ENCODE measurements at places on chromosomes 11 and 22.

DNA sequence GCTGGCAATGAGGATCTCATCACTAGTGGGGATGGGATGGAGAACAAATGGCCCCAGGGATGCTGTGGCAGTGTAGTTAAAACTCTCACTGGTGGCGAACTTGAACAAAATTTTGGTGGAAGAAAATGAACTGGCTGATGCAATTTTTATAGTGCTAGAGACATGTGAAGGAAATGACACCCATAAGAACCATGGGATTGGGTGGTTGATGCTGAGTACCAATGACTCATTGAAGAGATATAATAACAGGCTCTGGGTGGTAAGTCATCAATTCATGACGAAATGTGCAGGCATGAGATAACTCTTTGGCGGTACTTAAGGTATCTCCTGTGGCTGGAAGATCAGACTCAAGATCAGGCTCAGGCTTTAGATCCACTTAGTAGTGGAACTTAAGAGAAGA lies 172.9 kb upstream of the DDI1 start:
- no peaks in the 10 kb centered on the region for H3K27me3 ChIP-seq
- no peak for DNase-seq

- no peak for DNase-seq
- peaks cover 3% of the 10 kb centered on the region for H3K27me3 ChIP-seq
- H3K27ac ChIP-seq = no peak overlapping the region
- H3K4me3 ChIP-seq = no peak overlapping the region
- H3K4me1 ChIP-seq = no peaks in the 10 kb centered on the region
These were observed 29.7 kb downstream of the EFCAB6 start for GRCh38 chr22:43782448-43782847.

- no peaks in the 10 kb centered on the region for H3K27me3 ChIP-seq
- no peaks in the 10 kb centered on the region for H3K4me1 ChIP-seq
- DNase-seq = no peak
- peaks cover 4% of the 10 kb centered on the region for H3K36me3 ChIP-seq
- H3K27ac ChIP-seq = no peak overlapping the region
These were observed 536.9 kb downstream of the TBC1D22A start for GRCh38 chr22:47299211-47299862.

GRCh38 chr22:46367707-46368191 lies 32.2 kb downstream of the TRMU start:
- no peaks in the 10 kb centered on the region for H3K36me3 ChIP-seq
- peak; percentile 63 for DNase-seq
- no peak overlapping the region for H3K27ac ChIP-seq
- no peak overlapping the region for H3K4me3 ChIP-seq

DNA sequence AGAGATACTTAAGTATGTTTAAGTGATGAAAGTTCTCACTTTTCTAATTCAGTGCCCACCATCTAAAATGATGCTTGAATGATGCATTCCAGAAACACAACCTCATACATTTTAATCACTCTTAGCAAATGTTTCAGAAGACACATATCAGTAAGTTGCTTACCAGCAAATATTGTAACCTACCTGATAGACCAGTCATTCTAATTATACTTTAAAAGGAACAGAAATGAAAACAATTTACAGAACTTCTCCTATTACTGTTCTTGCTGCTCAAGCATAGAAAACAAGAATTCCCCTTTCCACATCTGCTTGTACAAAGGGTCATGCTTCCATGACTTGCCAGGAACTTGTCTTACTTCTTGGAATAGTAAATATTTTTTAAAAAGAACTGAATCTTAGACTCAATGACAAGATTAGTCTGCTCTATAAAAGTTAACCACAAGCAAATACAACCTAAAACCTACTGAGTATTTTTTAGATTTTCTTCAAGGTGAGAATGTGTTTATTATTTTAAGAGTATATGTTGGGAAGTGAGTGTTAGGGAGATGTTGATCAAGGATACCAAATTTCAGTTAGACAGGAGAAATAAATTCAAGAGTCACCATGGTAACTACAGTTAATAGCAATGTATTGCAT lies 82.0 kb upstream of the SC5D start:
- no peak for DNase-seq
- no peaks in the 10 kb centered on the region for H3K4me1 ChIP-seq
- no peak overlapping the region for H3K4me3 ChIP-seq
- no peaks in the 10 kb centered on the region for H3K36me3 ChIP-seq
- H3K27me3 ChIP-seq = no peaks in the 10 kb centered on the region
- no peak overlapping the region for H3K27ac ChIP-seq

- H3K27me3 ChIP-seq = peaks cover 37% of the 10 kb centered on the region
- DNase-seq = no peak
- no peaks in the 10 kb centered on the region for H3K4me1 ChIP-seq
- H3K27ac ChIP-seq = no peak overlapping the region
- H3K4me3 ChIP-seq = no peak overlapping the region
These were observed 7.1 kb upstream of the SCGB2A1 start for GRCh38 chr11:62201376-62201775.

GRCh38 chr22:33787645-33788456 lies 132.4 kb downstream of the LARGE1 start:
- no peak overlapping the region for H3K27ac ChIP-seq
- H3K4me3 ChIP-seq = no peak overlapping the region
- H3K27me3 ChIP-seq = no peaks in the 10 kb centered on the region
- H3K36me3 ChIP-seq = peaks cover 14% of the 10 kb centered on the region
- DNase-seq = no peak

GRCh38 chr11:71086687-71087258 lies 165.6 kb downstream of the SHANK2 start:
- H3K4me1 ChIP-seq = no peaks in the 10 kb centered on the region
- H3K27ac ChIP-seq = no peak overlapping the region
- no peaks in the 10 kb centered on the region for H3K27me3 ChIP-seq
- H3K4me3 ChIP-seq = no peak overlapping the region
- H3K36me3 ChIP-seq = no peaks in the 10 kb centered on the region

- peaks cover 2% of the 10 kb centered on the region for H3K27me3 ChIP-seq
- H3K27ac ChIP-seq = no peak overlapping the region
- H3K4me3 ChIP-seq = no peak overlapping the region
- no peaks in the 10 kb centered on the region for H3K4me1 ChIP-seq
These were observed 297.7 kb upstream of the FAT3 start for GRCh38 chr11:91926965-91927364.

GRCh38 chr11:128616161-128616560 lies 28.8 kb upstream of the ETS1 start:
- peaks cover 40% of the 10 kb centered on the region for H3K27me3 ChIP-seq
- no peaks in the 10 kb centered on the region for H3K36me3 ChIP-seq
- no peak overlapping the region for H3K4me3 ChIP-seq

DNA sequence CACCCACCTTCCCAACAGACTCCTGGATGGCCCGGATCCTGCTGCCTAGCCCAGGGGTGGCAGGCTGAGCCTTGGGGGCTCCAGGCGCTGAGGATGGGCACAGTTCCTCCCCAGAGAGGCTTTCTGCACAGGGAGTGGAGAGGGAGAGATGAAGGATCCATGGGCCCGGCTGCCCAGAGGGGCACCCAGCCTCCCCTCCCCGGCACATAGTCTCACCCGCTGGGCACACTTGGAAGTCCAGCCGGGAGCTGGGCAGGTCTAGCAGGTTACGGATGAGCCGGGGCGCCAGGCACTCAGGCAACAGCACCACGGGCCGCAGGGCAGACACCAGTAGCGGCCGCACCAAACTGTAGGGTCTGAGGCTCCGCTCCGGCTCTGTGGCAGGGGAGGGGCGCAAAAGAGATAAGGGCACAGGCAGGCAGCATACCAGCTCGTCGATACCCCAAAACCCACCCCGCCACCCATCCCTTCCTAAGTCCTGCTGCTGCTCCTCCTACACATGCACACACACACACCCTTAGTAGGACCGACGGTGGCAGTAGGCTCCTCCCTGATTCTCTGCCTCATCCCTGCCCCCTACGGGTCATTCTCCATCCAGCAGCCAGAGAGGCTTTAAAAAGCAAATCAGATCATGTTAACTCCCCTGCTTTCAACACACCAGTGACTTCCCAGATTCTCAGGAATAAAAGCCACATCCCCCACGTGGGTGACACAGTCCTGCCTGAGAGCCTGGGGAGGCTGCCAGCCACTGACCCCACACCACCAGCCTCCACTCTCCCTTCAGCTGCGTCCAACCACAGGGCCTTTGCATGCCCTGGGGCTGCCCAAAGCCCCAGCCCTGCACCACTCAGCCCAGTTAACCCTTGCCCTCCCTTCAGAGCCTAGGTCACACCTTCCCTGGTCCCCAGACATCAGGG lies 6.5 kb upstream of the MFNG start:
- peaks cover 7% of the 10 kb centered on the region for H3K4me1 ChIP-seq
- DNase-seq = no peak
- H3K27ac ChIP-seq = no peak overlapping the region

DNA sequence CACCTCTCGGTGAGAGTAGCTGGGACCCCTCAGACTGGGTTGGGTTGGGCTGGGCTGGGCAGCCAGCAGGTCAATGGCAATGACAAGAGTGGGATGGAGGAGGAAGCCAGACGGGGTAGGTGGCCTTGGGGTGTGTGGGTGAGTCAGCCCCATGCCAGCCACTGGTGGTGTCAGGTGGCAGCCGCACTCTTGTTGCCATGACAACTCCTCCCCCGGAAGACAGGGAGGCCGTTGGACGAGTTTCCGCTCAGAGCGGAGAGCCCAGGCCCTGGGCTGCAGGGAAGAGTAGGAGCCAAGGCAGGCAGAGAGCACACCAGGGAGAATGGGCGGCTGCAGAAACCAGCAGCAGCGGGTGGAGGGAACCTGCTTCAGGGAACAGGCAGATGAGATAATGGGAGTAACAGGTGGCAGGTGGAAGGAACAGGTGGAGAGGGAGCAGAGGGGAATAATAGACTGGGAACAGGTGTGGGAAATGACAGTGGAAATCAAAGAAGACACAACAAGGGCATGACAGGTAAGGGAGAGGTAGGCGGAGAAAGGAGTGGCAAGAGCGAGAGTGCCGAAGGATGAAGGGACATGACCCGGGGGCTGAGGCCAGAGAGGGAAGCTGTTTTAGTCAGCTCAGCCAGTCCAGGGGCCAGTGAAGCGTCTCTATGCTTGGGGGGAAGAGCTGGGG lies 8.7 kb downstream of the SPTBN2 start:
- peak; percentile 18 for DNase-seq

- no peak overlapping the region for H3K4me3 ChIP-seq
- no peak overlapping the region for H3K27ac ChIP-seq
- no peak for DNase-seq
- H3K36me3 ChIP-seq = no peaks in the 10 kb centered on the region
- H3K4me1 ChIP-seq = no peaks in the 10 kb centered on the region
These were observed 802.0 kb downstream of the DLG2 start for GRCh38 chr11:84825106-84825660.

DNA sequence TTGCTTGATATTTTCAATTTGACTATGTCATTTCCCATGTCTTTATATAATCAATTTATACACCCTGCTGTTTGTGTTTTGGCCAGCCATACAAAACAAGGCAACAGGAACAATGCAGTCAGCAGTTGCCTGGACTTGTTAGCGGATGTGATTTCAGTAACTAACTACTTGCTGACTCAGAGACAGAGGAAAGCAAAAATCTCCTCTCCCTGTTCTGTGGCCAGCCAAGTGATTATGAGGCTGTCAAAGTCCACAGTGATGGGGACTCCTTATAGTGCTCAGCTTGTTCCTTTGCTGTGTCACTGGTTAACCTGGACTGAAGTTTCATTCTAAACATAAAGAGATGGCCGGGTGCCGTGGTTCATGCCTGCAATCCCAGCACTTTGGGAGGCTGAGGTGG lies 32.6 kb upstream of the APLP2 start:
- no peak for DNase-seq
- H3K36me3 ChIP-seq = no peaks in the 10 kb centered on the region
- no peak overlapping the region for H3K4me3 ChIP-seq
- no peak overlapping the region for H3K27ac ChIP-seq
- H3K4me1 ChIP-seq = peaks cover 14% of the 10 kb centered on the region
- no peaks in the 10 kb centered on the region for H3K27me3 ChIP-seq

DNA sequence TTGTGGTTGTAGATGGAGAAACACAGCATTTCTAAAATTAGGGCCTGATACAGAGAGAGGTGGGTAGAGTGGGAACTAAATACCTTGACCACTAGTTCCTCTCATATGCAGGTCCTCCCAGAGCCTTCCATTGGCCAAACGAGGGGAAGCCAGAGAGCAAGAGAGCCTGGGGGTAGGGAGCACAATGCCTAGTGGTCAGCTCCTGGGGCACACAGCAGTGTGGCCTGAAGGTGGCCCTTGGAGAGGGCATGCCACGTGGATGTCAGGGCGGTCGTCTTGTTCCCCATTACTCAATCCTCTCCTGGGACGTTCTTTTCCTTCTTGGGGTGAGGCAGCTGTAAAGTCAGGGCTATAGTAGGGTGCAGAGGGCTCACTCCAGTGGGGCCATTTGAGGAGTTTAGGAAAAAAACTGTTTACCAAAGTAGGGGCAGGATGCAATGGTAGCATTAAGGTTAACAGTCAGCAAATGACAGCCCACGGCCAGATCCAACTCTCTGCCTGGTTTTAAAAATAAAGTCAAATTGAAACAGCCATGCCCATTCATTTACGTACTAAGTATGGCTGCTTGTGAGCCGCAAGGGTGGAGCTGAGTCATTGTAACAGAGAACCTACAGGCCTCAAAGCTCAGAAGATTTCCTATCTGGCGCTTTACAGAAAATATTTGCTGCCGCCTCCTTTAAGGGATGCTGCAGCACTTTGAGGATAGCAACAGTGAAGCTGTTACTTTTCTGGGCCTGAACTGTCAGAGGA lies 7.6 kb downstream of the MYO18B start:
- peaks cover 3% of the 10 kb centered on the region for H3K27me3 ChIP-seq
- H3K4me1 ChIP-seq = no peaks in the 10 kb centered on the region
- H3K36me3 ChIP-seq = no peaks in the 10 kb centered on the region
- H3K27ac ChIP-seq = no peak overlapping the region
- DNase-seq = no peak

GRCh38 chr11:19359221-19360000 lies 118.7 kb upstream of the E2F8 start:
- peaks cover 15% of the 10 kb centered on the region for H3K4me1 ChIP-seq
- no peaks in the 10 kb centered on the region for H3K36me3 ChIP-seq
- H3K27ac ChIP-seq = no peak overlapping the region
- peaks cover 4% of the 10 kb centered on the region for H3K27me3 ChIP-seq

DNA sequence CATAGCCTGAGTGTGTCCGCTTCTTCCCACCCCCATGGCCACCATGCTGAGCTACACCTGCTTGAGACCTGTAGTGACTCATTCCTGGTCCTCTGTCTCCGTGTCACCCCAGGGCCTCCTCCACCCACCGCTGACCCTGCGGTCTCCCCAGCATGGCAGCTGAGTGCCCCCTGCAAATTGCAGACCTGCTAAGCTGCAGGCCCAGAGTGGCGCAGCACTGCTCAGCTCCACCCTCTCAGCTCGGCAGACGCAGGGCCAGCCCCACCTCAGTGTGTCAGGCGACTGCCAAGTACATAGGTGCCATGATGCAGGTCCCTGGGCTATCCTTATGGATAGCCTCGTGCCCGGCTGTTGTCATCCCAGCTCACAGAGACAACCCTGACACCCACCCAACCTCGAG lies 13.1 kb downstream of the MS4A15 start:
- no peaks in the 10 kb centered on the region for H3K4me1 ChIP-seq
- H3K4me3 ChIP-seq = no peak overlapping the region
- peaks cover 8% of the 10 kb centered on the region for H3K27me3 ChIP-seq
- no peak for DNase-seq

DNA sequence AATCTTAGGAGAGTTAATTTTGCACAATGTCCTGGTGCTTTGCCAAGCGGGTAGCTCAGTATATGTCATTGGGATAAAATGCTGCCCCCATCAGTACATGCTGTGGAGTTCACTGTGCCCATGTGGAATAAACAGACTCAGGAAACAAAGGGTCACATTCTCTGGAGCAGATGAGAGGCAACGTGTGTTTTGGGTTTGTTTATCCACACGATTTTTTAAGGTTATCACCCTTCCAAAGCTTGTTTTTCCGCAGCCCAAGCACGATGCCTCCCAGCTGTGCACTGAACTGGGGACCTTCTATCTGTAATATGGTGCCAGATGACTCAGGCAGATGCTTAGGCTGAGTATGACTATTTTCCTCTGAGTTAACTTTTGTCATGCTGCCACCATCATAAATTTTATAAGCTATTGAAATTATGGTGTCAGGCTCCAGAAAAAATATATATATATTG lies 6.5 kb downstream of the OR4D6 start:
- H3K4me3 ChIP-seq = no peak overlapping the region
- peaks cover 8% of the 10 kb centered on the region for H3K27me3 ChIP-seq
- H3K27ac ChIP-seq = no peak overlapping the region
- no peaks in the 10 kb centered on the region for H3K4me1 ChIP-seq
